ENCODE measurements at places on chromosomes 2 and 18.

DNA sequence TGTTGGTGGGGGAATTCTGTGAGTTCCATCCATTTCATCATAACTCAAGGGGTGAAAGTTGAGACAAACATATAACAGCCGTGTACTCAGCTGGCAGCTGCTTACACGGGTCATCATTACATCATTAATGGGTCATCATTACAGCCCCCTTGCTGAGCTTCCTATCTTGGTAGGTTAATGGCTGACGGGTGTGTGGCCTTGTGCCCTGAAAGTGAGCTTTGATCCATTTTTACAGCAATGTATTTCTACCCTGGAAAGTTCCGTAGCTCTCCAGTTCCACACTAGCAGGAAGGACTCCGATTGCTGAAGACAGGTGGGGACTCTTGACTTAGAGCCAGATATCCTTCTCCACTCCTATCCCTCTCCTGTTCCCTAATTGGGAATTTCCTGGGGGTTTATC lies 105.2 kb upstream of the DLX2 start:
- no peak for DNase-seq

DNA sequence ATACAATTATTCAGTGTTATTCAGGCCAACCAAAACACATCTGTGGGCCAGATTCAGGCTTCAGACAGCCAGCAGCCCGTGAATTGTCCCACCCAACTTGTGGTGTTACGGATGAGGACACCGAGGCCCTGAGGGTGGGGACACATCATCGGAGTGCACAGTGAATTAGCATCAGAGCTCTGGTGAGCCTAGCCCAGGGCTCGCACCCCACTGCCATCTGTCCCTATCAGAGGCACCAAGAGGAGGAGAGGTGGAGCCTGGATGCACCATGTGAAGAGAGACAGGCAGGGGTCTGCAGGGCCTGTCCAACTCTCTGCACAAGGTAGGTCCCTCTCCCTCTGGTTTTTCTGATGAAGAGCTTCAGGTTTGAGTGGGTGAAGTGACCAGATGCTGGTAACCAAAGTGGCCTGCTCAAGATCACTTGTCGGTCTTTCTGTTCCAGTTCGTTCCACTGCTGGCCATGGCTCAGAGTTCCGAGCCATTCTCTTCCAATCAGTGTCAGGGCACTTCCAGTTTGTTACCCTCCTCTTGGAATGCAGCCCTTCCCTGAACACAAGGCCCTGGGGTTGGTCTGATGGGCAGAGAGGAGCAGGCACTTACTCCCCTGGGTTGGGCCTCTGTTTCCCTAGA lies 14.8 kb upstream of the GLI2 start:
- no peak for DNase-seq

- peak; percentile 86 for DNase-seq
These were observed 189.7 kb downstream of the ADCYAP1 start for GRCh38 chr18:1094409-1094808.

DNA sequence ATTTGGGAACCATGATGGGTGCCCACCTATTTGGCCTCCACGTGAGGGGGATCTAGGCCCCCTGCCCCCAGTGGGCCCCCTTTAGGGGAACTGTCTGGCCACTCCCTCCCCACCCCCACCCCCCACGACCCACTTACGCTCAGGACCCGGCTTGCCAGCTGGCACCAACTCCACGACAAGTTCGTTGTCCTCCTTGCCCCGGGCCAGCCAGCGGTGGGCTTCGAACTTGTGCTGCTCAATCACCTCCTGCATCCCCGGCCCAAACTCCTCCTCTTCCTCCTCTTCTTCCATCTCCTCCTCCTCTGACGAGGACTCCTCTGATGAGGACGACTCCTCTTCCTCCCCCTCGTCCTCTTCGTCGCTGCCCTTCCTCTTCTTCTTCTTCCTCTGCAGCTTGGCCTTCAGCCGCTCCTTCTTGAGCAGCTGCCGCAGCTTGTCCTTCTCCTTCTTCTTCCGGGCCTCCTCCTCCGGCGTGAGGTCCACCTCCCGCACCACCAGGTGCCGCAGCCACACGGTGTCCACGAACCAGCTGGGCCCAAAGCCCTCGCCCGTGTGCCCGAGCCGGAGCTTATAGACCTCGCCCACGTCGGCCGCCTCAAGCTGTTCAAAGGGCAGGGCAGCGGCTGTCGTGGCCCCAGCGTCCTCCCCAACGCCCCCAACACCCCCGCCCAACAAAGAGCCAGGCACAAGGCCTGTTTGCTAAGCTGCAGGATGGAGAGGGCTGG lies 96.9 kb downstream of the LOXHD1 start:
- no peak for DNase-seq

GRCh38 chr2:80141007-80141726 lies 163.4 kb downstream of the LRRTM1 start:
- DNase-seq = no peak

- DNase-seq = no peak
These were observed 55.6 kb upstream of the FOSL2 start for GRCh38 chr2:28336982-28337627.

GRCh38 chr2:96578731-96579130 lies 42.2 kb downstream of the ARID5A start:
- DNase-seq = no peak

DNA sequence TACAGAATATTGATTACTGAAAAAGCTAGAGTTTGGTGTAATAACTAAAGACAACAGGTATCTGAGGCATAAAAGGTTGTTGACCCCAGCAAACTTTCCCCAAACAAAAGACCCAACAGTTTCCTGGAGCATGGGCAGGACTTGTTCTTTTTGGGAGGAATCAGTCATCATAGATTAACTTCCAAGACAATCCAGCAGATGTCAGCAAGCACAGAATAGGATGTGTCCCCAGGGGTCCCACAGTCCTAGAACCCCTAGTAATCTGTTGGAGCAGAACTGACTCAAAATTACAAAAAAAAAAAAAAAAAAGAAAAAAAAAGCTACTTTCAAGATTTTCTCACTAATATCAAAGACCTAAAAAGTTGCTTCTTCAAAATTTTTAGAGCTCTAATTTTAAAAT lies 564.7 kb upstream of the SLC39A10 start:
- no peak for DNase-seq

DNA sequence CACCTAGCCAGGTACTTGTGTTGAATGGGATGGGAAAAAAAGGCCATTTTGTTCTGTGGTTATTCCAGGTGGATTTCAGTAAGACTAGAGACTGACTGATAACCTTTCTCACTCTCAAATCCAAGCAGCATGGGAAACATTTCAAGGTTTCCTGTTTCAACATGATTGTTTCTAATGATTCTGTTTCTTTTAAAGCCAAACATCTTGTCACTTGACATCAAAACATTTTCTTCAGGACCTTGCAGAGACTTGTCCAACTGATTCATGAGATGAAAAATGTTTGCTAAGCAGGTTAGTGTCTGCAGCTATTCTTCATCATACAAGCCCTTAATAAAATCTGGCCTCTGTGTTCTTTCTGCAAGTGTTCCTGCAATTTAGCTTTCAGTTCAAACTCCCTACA lies 456.5 kb upstream of the CWC22 start:
- no peak for DNase-seq

DNA sequence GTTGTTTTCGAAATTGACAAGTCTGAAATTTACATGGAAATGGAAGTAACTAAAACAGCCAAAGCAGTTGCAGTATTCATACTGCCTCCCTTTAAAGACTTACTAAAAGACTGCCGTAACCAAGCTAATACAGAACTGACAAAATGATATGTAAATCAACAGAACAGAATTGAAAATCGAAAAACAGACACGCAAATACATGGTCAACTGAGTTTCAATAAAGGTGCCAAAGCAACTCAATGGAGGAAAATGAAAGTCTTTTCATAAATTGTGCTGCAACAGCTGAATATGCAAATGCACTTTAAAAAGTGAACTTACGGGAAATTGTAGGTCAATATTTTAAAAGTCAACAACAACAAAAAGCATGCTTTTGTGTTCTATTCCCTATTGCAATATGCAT lies 34.2 kb downstream of the TMEM131 start:
- DNase-seq = no peak

- no peak for DNase-seq
These were observed 52.1 kb downstream of the ICOS start for GRCh38 chr2:203988500-203989260.

GRCh38 chr2:109324861-109325260 lies 195.9 kb downstream of the SH3RF3 start:
- DNase-seq = peak; percentile 99

DNA sequence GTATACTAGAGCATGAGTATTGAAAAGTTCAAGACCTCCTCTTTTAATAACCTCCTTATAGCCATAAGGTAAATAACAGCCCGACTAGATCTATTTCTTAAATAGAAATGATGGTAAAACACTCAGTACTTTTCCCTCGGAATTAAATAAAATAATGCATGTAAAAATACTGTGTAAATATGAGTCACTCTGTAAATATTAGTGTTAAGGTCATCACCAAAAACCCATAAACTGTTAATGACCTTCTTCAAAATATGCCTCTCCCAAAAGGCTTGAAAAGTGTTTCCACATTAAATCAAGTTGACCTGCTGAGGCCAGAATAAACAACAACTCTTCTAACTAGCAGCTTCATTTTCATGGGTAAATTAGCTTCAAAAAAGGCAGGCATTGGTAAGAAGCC lies 25.3 kb upstream of the BZW1 start:
- peak; percentile 82 for DNase-seq

DNA sequence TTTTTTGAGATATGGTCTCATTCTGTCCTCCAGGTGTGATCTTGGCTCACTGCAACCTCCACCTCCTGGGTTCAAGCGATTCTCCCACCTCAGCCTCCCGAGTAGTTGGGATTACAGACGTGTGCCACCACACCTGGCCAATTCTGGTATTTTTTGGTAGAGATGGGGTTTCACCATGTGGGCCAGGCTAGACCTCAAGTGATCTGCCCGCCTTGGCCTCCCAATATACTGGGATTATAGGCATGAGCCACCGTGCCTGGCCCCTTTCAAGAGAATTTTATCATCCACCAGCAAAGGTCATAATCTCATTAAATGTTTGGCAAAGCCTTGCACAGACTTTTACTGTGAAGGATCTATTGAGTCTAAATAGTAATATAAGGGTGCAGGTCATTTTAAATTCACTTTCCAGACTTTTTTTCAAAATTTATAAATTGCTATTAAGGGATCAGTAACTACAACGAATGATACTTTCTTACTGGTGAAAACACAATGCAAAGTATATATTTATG lies 2.5 kb downstream of the HADHA start:
- no peak for DNase-seq

DNA sequence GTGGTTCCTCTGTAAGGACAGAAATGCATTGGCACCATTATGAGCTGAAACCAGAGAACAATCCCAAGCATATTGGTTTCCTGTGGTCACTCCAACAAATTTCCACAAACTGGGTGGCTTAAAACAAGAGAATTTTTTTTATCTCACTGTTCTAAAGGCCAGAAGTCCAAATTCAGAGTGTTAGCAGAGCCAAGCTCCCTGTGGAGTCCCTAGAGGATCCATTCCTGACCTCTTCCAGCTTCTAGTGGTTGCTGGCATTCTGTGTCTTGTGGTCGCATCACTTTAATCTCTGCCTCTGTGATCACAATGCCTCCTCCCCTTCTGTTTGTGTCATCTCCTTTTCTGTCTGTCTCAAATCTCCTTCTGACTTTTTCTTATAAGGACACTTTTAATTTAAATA lies 380.3 kb downstream of the NYAP2 start:
- peak; percentile 17 for DNase-seq

- DNase-seq = peak; percentile 52
These were observed 12.4 kb upstream of the CCDC88A start for GRCh38 chr2:55431982-55432627.

- DNase-seq = no peak
These were observed 234.7 kb downstream of the C1D start for GRCh38 chr2:67828066-67828465.

DNA sequence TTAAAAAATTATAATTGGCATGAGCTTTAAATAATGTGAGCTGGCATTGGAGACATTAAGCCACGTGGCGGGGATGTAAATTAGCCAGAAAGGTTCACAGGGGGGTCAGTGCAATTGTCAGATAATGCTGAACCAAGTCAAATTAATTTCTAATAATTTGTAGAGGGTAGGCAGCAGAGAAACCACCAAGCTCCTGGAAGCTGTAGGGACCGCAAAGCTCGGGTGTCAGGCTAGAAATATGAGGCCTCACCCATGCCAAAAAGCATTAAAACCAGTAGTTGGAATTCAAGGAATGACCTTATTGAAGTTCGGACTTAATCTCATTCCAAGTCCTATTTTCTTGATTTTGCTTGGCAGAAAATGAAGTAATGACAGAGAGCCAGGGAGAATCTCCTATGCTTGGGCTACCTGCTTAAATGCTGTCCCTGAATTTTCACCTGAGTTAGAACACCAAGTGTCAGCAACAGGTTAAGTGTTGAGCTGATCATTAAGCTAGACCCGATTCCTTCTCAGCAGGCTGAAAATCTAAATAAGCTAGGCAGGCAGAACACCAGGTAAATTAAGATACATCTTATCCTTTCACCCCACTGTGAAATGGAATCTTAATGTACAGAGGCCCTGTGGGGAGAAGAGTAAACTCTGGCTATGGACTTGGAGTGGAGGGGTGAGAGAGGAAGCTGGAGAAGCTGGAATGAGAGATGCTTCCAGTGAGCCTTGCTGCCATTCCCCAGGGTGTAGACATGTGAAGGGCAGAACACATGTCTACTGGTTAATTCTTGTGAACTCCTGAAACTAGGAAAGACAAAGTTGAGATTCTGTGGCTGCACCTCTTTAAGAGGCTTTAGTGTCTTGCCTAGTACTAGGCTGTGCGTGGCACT lies 520.0 kb downstream of the SLC4A3 start:
- DNase-seq = peak; percentile 64

DNA sequence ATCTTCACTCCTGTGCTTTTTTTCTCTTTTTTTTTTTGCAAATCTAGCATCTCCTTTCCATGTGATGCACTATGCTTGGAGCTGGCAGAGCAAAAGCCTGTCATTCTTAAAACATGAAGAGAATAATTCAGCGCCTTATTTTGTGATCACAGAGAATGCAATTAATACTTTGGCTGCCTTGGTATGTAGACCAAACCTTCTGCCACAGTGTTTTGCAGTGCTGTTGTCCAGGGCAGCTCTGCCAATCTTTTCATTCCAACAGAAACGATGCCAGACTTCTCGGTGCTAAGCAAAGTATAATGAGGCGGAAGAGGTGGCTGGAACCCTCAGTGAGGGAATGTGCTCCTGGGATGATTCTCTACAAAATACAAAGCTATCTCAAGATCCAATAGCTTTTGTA lies 25.6 kb downstream of the BCL2 start:
- no peak for DNase-seq

- no peak for DNase-seq
These were observed 399.7 kb downstream of the CPS1 start for GRCh38 chr2:210956101-210956500.

- DNase-seq = peak; percentile 48
These were observed 477.2 kb downstream of the TRIB2 start for GRCh38 chr2:13193900-13194299.

DNA sequence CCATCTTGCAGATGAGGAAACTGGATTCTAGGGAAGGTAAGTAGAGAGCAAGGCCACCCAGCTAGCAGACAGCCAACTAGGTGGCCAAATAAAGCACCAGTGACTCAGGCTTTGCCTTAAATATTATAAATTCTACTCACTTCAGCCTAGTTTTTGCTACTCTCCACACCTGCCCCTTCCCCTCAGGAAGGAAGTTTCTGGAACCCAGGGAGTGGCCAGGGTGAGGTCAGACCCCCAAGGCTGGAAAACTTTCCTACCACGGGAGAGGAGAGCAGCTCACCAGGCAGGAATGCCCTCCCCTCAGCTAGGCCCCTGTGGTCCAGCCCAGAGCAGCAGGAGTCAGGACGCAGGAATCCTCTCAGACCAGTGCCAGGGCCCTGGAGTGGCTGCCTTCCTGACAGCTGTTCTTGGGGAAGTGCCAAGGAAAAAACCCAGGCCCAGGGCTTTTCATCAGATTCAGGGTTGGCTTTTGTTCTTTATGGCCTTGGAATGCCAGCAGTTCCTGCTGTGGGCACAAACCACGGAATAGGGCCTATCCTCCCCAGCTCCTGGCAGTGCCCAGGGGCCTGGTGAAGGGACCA lies 5.1 kb upstream of the PAX8 start:
- peak; percentile 96 for DNase-seq

Measured in astrocyte of the spinal cord (primary cell).